Activated CD8-positive, alpha-beta T cell treated with anti-CD3 and anti-CD28 coated beads for 36 hours (primary cell): ENCODE measurements at places on chromosomes 12 and 14. TPM values are rescaled to one million over a fixed set of nuclear protein-coding genes. Genes with fewer than 3 reads are reported as not detected.

DNA sequence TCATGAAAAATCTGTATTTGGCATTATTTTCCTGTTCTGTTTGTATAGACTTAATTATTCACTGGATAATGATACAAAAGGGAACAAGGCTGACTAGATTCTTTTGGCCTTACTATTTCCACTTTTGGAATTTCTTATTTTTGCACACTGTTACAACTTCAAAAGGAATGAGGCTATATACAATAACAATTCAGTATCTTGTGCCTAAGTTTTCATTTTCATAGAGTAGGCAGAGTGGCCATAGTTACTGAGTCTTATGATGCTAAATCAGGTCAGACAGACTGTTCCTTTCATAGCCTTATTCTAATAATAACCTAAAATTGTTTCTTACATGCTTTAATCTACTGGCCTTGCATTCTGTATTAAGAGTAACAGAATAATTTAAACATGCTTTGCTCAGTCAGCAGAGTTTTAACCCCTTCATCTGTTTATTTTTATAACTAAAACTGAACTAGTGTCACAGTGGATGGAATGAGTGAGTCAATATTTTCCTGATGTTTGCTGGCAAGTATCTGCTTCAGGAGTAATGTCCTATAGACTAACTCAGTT is 10.5 kb downstream of the TTC8 start:
- H3K4me3 ChIP-seq: no peak overlapping the region
- H3K27ac ChIP-seq: no peak overlapping the region

GRCh38 chr14:65444230-65444629 is 31.7 kb downstream of the FUT8 start:
- DNase-seq: no peak
- H3K27ac ChIP-seq: peak overlapping the region; percentile 81
- H3K4me1 ChIP-seq: peaks cover 43% of the 10 kb centered on the region
- no peaks in the 10 kb centered on the region for H3K27me3 ChIP-seq
- H3K36me3 ChIP-seq: peaks cover 41% of the 10 kb centered on the region
- H3K4me3 ChIP-seq: no peak overlapping the region

- H3K4me1 ChIP-seq: peaks cover 78% of the 10 kb centered on the region
- H3K36me3 ChIP-seq: peaks cover 76% of the 10 kb centered on the region
- H3K27me3 ChIP-seq: no peaks in the 10 kb centered on the region
- H3K27ac ChIP-seq: peak overlapping the region; percentile 94
- DNase-seq: no peak
Measured at GRCh38 chr14:99179946-99180345, 92.1 kb downstream of the BCL11B start.

GPD1 gene
- total RNA-seq: 0.20 TPM

- no peak overlapping the region for H3K27ac ChIP-seq
- no peaks in the 10 kb centered on the region for H3K4me1 ChIP-seq
- no peaks in the 10 kb centered on the region for H3K36me3 ChIP-seq
- H3K4me3 ChIP-seq: no peak overlapping the region
- DNase-seq: no peak
Measured at GRCh38 chr14:43407706-43408105, 1099.4 kb downstream of the FSCB start.
